ENCODE measurements at places on chromosomes 6 and 20. TPM values are rescaled to one million over a fixed set of nuclear protein-coding genes. Genes with fewer than 3 reads are reported as not detected.

PNISR gene
- 310 TPM for total RNA-seq

FAM209B gene
- total RNA-seq: 3.9 TPM

GATA5 gene
- total RNA-seq: not detected

PRDM1 gene
- 83.4 TPM for total RNA-seq

DCDC2 gene
- 0.05 TPM for total RNA-seq

BFSP1 gene
- total RNA-seq: 0.27 TPM

FAM83C gene
- not detected for total RNA-seq
